Activated naive CD4-positive, alpha-beta T cell treated with anti-CD3 and anti-CD28 coated beads for 36 hours (primary cell): ENCODE measurements at places on chromosomes 2 and 18.

DNA sequence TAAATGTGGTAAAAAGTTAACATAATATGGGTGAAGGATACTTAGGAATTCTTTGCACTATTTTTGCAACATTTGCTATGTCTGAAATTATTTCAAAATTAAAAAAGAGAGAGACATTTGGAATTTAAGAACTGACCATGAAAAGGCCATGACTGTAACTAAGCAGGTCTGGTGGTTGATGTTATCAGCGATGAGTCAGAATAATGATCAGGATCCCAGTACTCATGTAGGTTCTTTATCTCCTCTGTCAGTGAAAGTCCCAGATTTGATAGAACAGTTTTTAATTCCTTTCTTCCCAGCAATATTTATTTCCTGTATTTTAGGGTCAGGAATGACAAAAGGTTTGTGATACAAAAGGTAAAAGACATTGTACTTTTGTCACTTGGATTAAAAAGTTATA is 242.4 kb upstream of the ZNF521 start:
- no peak overlapping the region for H3K4me3 ChIP-seq
- DNase-seq: no peak
- no peak overlapping the region for H3K27ac ChIP-seq
- H3K27me3 ChIP-seq: no peaks in the 10 kb centered on the region
- no peaks in the 10 kb centered on the region for H3K36me3 ChIP-seq
- H3K4me1 ChIP-seq: no peaks in the 10 kb centered on the region

GRCh38 chr2:16713011-16713423 is 47.4 kb upstream of the CYRIA start:
- H3K4me1 ChIP-seq: no peaks in the 10 kb centered on the region
- DNase-seq: no peak
- H3K27me3 ChIP-seq: peaks cover 16% of the 10 kb centered on the region

- H3K4me3 ChIP-seq: no peak overlapping the region
- H3K27me3 ChIP-seq: peaks cover 2% of the 10 kb centered on the region
- no peaks in the 10 kb centered on the region for H3K4me1 ChIP-seq
- no peak for DNase-seq
These were observed 551.3 kb downstream of the CMPK2 start for GRCh38 chr2:6314218-6314960.

DNA sequence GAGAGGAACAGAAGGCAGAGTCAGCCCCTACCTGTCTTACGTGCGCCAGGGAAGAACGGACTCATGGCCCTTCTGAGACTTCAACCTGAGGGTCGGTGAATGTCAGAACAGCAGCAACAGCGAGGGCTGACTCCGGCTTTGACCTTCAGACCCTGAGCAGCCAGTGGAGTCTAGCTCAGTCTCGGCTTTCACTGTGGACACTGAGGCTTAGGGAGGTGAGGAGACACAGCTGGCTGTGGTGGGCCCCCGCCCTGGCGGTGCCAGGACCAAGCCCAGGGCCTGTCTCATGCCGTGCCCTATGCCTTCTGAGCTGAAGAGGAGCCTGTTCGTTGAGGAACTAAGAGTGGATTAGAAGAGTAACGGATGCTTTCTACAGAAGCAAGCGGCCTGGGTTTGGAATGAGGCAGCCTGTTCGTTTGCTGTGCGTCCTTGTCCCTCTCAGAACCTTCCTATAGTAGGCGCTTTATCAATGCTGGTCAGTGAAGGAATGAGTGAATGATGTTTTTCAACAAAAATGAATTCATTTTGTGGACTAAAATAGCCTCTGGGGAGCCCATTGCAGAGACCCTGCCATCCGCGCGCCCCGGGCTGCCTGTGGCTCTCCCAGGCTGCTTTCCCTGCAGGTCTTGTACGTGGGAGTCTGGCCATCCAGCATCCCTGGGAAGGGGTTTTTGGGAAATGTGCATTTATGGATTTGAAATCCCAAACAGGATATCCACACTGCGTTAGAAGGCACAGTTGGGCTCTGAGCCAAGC is 38.9 kb downstream of the ASB1 start:
- no peaks in the 10 kb centered on the region for H3K27me3 ChIP-seq
- DNase-seq: no peak
- no peak overlapping the region for H3K27ac ChIP-seq
- H3K4me3 ChIP-seq: no peak overlapping the region
- H3K36me3 ChIP-seq: peaks cover 9% of the 10 kb centered on the region

DNA sequence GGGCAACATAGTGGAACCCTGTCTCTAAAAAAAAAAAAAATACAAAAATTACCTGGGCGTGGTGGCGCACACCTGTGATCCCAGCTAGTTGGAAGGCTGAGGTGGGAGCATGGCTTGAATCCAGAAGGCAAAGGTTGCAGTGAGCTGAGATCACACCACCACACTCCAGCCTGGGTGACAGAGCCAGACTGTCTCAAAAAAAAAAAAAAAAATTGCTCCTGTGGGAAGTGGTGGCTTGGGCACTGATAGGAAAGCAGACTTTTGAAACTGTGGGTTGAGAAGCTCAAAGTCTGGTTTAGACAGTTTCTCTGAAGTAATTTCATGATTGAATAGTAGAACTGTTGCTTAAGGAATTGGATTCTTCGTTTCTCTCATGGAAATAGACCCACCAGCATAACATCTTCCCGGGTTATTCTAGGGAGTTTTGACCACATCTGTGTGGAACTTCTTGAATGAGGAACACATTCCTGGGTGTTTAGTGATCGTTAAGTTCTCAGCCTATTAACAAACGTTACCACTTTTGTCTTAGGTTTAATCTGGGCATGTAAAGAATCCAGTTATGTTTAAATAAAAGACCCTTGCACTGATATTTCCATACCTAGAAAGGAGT is 33.5 kb downstream of the GRHL1 start:
- DNase-seq: no peak
- no peak overlapping the region for H3K4me3 ChIP-seq
- H3K27ac ChIP-seq: no peak overlapping the region
- H3K27me3 ChIP-seq: no peaks in the 10 kb centered on the region
- H3K4me1 ChIP-seq: peaks cover 14% of the 10 kb centered on the region

GRCh38 chr18:11520536-11520935 is 88.9 kb upstream of the SLC35G4 start:
- DNase-seq: no peak
- no peaks in the 10 kb centered on the region for H3K4me1 ChIP-seq
- H3K36me3 ChIP-seq: no peaks in the 10 kb centered on the region
- H3K27me3 ChIP-seq: peaks cover 4% of the 10 kb centered on the region
- no peak overlapping the region for H3K27ac ChIP-seq

GRCh38 chr2:55099878-55100820 is 49.9 kb upstream of the RTN4 start:
- H3K4me3 ChIP-seq: no peak overlapping the region
- peaks cover 16% of the 10 kb centered on the region for H3K4me1 ChIP-seq
- H3K36me3 ChIP-seq: no peaks in the 10 kb centered on the region
- peak overlapping the region; percentile 79 for H3K27ac ChIP-seq
- no peaks in the 10 kb centered on the region for H3K27me3 ChIP-seq

GRCh38 chr2:159897081-159897480 is 99.1 kb upstream of the CD302 start:
- no peak for DNase-seq
- peaks cover 54% of the 10 kb centered on the region for H3K36me3 ChIP-seq
- H3K4me1 ChIP-seq: peaks cover 89% of the 10 kb centered on the region
- H3K4me3 ChIP-seq: peak overlapping the region; percentile 5
- H3K27me3 ChIP-seq: no peaks in the 10 kb centered on the region
- peak overlapping the region; percentile 56 for H3K27ac ChIP-seq

GRCh38 chr18:62030091-62030985 is 137.5 kb upstream of the RNF152 start:
- DNase-seq: no peak
- H3K4me1 ChIP-seq: peaks cover 21% of the 10 kb centered on the region
- no peak overlapping the region for H3K4me3 ChIP-seq
- H3K27me3 ChIP-seq: no peaks in the 10 kb centered on the region
- no peak overlapping the region for H3K27ac ChIP-seq

DNA sequence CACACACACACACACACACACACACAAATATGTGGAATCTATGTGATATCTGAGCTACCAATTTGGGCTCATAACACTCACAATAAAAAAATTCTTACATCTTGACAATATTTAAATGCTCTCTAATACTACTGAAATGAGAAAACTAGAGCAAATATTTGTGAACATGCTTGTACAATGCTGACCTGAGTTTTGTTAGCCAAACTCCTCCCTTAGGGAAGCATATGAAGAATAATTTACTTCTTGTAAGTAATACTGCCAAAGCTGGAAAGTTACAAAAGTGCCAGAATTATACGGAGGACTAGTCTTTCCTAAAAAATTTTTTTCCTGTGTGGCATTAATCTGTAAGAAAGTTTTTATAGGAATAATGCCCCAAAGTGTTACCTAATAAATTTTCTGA is 18.5 kb downstream of the MBD2 start:
- peaks cover 43% of the 10 kb centered on the region for H3K4me1 ChIP-seq
- peaks cover 23% of the 10 kb centered on the region for H3K36me3 ChIP-seq
- H3K27me3 ChIP-seq: no peaks in the 10 kb centered on the region
- H3K27ac ChIP-seq: no peak overlapping the region
- H3K4me3 ChIP-seq: no peak overlapping the region

DNA sequence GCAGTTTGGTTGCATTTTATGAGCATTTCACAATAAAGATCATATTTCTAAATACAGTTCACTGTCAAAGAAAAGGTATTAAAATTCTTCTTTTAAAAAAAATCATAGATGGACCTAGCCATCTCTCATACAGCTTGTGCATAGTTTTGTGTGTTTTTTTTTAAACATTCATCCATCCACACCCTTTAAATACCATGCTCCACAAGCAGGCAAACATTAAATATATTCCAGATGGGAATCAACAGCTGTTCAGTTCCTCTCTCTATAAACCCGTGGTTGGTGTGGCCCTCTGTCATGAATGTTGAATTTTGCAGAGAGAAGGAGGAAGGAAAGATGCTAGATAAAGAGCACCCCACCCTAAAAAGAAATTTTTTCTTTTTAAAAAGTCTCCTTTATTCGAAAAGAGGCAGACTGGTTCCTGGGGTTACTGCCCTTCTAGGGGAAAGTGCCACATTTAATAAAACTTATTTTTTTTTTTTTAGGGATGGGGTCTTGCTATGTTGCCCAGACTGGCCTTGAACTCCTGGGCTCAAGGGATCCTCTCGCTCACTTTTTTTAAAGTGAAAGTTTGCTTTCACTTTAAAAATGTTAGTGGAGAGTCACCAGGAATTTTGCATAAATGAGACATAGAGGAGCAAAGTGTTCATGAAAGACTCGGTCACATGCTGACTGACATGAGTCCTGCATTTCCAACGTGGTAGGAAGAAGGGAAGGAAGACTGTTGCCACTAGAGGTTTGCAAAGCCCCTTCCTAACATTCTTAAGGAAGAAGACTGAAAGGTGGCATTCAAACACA is 73.9 kb upstream of the LMAN1 start:
- H3K4me3 ChIP-seq: no peak overlapping the region
- no peak overlapping the region for H3K27ac ChIP-seq
- H3K36me3 ChIP-seq: no peaks in the 10 kb centered on the region
- H3K4me1 ChIP-seq: no peaks in the 10 kb centered on the region
- H3K27me3 ChIP-seq: no peaks in the 10 kb centered on the region

DNA sequence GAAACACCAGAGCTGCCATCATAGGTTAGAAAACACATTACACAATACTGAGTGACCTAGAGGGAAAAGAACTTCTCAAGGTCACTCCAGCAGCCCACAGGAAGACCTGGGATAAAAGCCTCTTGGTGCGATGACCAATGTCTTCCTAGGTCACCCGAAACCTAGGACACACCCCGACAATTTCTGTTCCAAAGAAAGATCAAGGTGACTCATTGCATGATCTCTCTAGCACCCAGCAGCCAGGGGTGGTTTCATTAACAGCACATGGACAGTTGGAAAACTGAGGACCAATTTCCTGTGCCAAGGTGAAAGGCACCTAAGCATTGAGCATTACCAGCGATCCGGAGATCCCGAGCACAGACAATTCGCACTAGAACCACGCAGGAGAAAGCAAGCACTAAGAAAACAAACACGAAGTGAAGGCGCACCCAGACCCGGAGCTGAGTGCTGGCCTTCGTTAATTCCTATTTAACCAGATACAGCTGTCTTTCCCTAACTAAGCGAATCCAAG is 1.5 kb downstream of the CACNB4 start:
- H3K4me3 ChIP-seq: peak overlapping the region; percentile 78
- no peak overlapping the region for H3K27ac ChIP-seq
- peaks cover 36% of the 10 kb centered on the region for H3K27me3 ChIP-seq
- DNase-seq: no peak

DNA sequence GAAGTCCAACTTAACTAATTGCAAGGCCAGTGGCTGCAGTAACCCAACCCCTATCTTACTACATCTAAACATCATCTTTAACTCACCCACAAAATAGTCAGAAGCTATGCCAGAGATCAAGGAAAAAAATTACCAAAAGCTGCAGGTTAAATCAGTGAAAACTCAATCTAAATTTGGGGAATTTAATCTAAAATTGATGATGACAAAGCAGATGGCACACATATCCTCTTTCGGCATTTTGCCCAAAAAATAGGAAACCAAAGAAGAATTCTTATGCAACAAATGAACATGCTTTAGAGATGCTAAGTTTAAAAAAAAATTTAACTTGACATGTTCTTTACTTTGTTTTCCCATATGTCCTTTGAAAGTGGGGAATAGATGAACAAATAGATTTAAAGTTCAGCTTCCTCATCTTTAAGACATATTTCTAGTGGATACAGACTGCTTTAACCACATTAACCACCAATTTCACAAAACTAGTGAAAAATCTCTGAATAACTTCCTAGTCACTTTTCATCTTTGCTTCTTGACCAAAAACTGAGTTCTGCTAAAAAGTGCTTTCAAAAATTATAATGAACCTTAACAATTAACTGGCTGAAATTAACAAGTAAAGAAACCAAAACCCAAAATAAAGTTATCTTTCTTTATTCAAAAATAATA is 74.3 kb upstream of the CCDC150 start:
- H3K4me1 ChIP-seq: no peaks in the 10 kb centered on the region
- no peaks in the 10 kb centered on the region for H3K36me3 ChIP-seq
- no peak overlapping the region for H3K27ac ChIP-seq

- H3K36me3 ChIP-seq: no peaks in the 10 kb centered on the region
- H3K4me1 ChIP-seq: no peaks in the 10 kb centered on the region
- no peak overlapping the region for H3K27ac ChIP-seq
- H3K4me3 ChIP-seq: no peak overlapping the region
These were observed 74.3 kb downstream of the BCL2L11 start for GRCh38 chr2:111194835-111195621.

DNA sequence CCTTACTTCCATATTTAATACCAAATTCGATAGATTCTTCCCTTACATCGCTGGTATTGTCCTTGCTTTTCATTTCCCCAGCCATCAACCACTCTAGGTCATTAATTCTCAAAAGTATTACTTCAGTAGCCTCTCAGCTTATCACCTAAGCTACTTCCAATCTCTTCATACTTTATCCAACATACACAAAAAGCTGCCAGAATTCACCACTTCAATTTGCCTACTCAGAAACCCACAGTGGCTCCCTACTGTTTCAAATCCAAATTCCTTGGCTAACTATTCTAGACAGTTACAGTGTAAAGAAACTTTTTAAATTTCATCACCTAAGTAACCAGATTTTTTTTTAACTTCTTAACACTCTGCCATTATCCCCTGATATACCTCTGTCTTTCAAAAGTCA is 4.7 kb downstream of the SLC25A12 start:
- DNase-seq: no peak
- H3K4me1 ChIP-seq: peaks cover 38% of the 10 kb centered on the region
- H3K27me3 ChIP-seq: no peaks in the 10 kb centered on the region
- H3K36me3 ChIP-seq: peaks cover 27% of the 10 kb centered on the region
- H3K27ac ChIP-seq: no peak overlapping the region
- no peak overlapping the region for H3K4me3 ChIP-seq
